NCI-H510A treated with DMSO at 0.1 percent for 48 hours (cell line): ENCODE measurements at places on chromosomes 1 and 21.

GRCh38 chr1:156898161-156898566, 4.6 kb downstream of the PEAR1 start:
- DNase-seq = no peak

DNA sequence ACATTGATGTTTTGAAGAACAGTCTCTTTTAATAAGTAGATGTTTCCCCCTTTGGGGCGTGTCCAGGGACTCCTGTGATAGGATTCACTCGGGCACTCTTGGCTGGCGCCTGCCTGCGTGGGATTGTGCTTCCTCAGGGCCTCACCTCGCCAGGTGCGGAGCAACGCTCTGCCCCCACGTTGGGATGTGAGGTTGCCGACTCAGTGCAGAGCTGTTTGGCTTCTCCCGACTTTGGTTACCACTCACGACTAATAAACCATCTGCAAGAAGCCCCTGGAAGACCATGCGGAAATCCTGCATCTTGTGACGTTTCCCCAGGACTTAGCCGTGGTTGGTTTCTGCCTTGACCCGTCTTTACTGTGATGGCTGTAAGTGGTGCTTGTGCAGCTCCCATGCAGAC, 106.4 kb downstream of the PCBP3 start:
- DNase-seq = no peak

GRCh38 chr1:181483285-181484195, at the start of gene CACNA1E:
TSS of gene CACNA1E (plus strand) at chr1:181483517. CDS start at chr1:181483745, 228 bp downstream.
- peak; percentile 41 for DNase-seq

- DNase-seq = no peak
Observed at GRCh38 chr1:78797108-78797781, 147.6 kb downstream of the IFI44 start.

- no peak for DNase-seq
Observed at GRCh38 chr1:29712284-29712651, 475.9 kb downstream of the PTPRU start.
